T-helper 2 cell (primary cell): ENCODE measurements at places on chromosomes 7 and 10.

GRCh38 chr10:86967481-86967941 lies 771 bp upstream of the ADIRF start:
- no peak for DNase-seq

- peak; percentile 39 for DNase-seq
Measured at GRCh38 chr10:22927661-22928403, at the start of gene ARMC3. ARMC3 (plus strand) TSS chr10:22928053; CDS start chr10:22931997, 3,944 bp downstream.

DNA sequence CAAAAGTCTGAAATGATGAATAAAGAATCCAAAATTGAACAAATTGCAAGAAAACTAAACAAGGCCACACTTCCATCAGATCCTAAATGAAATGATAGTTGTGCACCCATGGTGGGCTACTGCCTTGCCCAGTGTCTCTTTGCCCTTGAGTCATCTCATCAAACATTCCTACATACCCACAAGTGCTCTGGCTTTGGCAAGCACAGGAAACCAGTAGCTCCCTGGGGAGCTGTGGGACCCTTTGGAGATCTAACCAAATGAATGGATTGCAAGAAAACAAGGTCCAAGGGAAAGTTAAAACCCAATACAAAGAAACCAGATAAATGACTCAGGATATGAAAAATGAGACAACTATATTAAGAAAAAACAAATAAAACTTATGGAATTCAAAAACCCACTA lies 129.8 kb upstream of the TMEM229A start:
- no peak for DNase-seq

DNA sequence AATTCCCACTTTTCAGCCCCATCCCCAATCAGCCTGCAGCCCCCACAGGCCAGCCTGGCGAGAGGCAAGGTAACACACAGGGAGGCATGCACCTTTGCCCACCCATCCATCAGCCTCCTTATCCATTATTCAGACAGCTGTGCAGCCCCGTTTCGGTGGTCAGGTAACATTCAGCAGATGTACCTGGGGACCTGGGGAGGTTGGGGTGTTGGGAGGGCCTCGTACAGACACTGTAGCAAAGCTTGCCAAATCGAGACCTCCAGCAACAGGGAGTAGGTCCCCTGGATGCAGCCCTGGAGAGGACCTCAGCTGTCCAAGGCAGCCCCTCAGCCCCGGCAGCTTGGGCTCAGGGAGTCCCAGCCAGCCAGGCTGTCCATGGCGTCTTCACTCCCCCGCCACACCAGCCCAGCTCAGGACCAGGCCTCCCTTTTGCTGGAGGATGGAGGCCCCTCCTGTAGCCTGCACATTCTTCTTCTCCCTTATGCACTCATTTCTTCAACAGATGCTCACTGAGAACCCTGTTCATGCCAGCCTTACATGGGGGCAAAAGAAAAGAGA lies 8.5 kb upstream of the DRGX start:
- DNase-seq: no peak

DNA sequence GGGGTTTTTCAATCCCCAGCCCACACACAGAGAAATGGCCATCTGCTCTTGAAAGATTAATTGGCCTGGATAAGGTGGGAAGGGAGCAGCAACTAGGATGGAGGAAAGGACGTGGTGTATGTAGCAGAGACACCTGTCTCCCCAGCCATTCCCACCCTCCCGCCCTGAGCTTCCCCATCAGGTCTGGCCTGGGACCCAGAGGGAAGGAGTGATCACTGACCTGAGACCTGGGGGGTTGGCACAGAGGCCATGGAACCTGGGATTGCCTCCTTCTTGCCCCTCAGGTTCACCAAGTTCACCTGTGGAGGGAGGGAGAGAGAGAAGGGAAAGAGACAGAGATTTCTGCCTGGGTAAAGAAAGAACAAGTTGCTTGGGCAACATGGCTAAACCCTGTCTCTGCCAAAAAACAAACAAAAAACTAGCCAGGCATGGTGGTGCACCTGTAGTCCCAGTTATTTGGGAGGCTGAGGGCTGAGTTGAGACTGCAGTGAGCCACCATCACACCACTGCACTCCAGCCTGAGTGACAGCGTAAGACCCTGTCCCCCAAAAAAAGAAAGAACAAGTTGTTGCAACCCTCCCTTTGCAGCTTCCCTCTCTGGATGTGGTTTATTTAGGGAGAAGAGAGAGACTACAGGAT lies 11.3 kb upstream of the TRPV6 start:
- DNase-seq: no peak

- DNase-seq: peak; percentile 1
Measured at GRCh38 chr10:27741173-27742091, 4.2 kb downstream of the MKX start.

- no peak for DNase-seq
Measured at GRCh38 chr7:47654672-47655298, 72.9 kb upstream of the TNS3 start.

GRCh38 chr10:65470986-65471385 lies 1454.8 kb upstream of the LRRTM3 start:
- DNase-seq: no peak

DNA sequence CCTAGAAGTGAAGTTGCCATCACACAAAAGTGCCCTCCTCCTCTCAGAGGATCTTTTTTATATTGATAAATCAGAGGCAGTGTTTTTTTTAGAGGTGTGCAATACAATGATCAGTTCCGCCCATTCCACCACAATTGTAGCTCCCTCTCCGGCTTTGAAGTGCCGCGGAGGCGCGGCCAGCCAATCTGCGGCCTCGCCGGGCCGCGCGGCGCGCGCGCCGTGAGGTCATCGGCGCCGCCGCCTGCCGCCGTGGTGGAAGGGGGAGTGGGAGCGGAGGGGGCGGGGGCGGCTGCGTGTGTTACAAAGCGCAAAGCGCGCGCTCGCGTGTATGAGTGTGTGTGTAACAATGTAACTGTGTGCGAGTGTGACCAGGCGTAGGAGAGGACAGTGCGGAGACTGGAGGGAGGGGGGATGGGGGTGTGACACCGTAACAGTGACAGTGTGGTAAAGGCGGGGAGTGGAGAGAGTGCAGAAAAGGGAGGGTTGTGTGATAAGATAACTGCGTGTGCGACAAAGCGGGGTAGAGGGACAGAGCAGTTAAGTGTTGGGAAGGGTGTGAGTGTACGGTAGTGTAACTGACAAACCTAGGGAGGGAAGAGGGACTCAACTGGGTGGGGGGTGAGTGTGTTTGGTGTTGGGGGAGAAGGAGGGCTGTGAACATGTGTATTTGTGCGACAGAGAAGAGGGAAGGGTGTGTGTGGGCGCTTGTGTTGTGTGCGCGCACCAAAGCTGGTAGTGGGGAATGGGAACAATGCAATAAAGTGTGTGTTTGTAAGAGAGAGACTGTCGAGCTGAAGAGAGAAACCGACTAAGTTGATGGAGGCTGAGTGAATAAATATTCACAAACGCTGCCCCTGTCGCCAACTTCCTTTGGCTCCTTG lies at the start of gene SP8:
Gene SP8 (minus strand): TSS at position 108 of the 881 bp plus-strand sequence. CDS start 88 bp downstream, at position 20.
- DNase-seq: no peak

DNA sequence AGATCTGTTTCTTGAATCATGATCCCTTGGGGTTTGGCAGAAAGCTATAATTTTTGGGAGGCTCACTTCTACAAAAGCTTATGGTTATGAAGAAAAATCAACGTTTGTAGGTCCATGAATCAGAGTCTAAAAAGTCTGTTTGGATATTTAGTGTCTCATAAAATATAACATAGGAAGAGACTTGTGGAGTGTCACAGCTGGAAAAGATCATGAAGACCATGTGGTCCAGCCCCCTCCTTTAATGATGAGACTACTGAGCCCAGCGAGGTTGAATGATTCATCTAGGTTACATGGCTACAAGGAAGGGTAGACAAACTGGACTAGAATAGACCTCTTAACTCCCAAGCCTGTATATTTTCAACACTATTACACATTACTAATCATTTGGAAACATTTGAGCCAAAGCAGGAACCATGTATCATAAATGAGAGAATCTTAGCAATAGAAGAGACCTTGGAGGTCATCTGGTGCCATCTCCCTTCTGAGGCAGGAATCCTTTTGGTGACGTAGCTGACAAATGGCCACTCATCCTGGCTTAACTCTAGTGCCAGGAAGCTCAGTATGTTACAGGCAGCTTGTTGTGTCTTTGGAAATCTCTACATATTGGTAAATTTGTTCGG lies 152.5 kb downstream of the CREB5 start:
- DNase-seq: no peak

DNA sequence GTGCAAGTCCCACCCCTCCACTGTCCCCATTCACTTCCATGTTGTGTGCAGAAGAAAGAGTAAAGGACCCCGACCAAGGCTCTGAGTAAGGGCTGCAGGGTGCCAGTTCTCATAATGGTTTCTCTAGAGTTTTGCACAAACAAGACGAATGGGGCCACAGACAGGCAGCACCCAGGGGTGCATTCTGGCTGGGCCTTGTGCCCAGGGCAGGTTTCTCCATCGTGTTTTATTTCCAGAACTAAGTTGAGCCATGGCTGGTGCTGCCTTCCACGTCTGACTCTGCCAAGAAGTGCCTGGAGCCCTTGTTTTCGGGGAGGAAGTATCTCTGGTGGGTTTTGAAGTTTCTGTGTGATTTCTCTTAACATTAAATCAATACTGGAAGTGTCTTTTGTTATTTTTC lies 95.0 kb upstream of the SDK1 start:
- no peak for DNase-seq

DNA sequence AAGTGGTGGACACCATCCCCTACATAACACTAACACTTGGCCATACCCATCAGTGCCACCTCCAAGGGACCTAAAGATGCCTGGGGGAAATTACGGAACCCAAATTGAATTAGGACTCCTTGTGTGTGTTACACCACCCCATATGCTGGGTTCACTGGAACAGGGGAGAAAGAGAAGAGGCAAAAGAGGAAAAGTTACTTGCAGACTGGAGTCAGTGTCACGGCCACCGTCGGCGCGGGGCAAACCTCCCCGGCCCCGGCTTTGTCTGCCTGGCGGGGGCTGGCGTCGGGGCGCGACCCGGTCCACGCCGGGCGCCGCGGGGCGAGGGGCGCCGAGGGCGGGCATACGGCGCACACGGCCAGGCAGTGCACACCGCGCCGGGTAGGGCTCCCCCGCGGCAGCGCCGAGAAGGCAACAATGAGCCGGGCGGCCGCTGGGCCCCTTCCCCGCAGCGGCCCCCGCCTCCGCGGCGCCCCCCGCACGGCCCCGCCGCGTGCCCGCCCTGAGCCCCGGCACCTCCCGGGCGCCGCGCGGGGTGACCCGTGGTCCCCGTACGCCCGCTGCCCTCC lies 171.1 kb downstream of the FAM107B start:
- DNase-seq: no peak

DNA sequence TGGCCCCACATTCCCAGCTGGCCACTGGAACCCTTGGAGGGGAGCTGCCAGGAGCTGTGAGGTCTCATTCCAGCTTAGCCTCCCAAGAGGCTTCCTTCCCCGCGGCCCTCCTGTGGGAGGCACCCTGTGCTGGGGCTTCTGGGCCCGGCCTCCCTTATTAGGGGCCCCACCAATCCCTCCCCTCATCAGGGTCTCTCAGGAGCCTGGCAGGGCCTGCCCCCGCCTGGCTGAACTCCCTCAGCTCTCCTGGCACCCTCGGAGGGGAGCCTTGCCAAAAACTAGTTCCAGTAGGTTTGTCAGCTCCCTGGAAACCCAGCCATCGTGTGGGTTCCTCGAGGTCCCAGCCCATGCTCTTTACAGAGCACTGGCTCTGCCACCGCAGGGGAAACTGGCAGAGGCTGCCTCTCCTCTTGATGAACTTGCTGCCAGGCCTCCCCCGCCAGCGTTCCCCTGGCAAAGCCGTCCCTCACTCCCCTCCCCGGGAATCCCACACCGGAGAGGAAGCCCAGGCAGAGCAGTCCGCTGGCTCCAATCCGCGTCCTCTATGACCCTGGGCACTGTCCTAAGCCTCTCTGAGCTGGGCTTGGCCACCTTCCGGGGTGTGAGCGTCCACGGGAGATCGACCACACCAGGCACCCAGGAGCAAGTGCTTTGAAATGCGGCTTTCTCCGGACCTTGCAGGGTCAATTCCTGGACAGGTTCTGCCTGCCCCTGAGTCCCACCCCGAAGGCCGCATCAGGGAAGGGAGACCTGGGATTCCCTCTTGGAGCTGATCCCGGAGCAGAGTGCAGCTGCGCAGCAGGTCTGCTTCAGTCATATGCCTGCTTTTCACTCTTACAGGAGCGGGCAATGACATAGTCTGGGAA lies 139.8 kb downstream of the ARHGAP22 start:
- DNase-seq: no peak

- DNase-seq: no peak
Measured at GRCh38 chr10:43814663-43815062, 166.0 kb upstream of the ZNF32 start.

- DNase-seq: no peak
Measured at GRCh38 chr7:142703655-142704305, 45.5 kb upstream of the PRSS1 start.

DNA sequence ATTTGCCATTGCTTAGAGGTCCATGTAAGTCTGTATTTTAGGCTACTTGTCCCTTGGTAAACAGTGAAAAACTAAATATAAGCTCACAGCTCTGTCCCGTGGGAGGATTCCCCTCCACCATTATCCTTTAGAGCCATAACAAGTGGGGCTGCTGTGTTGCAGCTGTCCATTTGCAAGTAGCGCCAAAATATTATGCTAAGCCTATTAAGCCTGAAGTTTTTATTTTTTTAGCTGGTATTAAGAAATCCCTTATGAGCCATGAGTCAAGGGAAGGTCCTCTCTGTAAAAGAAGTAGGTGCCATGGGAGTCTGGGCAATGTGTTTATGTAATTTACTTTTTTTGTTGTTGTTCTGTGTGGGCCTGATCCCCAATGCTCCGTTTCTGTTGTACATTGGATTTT lies 183.9 kb downstream of the THSD7A start:
- no peak for DNase-seq

DNA sequence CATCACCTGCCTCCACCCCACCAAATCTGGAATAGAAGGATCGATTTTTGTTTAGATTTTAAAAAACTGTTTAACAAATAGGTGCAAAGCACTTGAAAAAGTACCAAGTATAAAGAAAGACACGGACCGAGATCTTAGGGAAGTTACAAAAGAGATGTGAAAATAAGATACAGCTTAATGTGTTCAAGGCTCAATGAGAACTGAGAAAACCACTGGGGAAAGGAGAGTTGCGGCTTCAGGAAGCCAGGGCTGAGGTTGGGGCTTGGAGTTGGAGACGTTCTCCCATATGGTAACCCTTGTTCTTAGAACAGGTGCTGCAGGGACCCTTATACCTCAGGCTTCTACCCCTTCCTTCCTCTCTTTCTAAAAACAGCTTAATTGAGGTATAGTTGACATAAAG lies 140.2 kb downstream of the FANK1 start:
- DNase-seq: no peak

DNA sequence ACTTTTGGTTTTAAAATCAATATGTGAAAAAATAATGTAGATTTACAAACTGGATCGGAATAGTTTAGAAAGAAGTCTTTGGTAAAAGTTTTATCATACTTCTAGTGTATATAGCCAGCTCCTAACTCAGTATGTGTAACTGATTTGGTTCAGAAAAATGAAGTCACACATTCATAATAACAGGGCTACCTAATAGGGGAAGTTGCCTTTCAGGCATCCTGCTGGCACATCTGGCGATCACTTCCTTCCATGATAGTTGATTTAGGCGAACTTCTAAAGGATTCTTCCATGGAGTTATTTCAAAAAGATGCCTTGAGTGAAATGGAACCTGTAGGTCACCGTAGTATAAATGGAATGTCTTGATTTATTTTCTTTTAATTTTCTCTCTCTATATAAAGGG lies 69.1 kb downstream of the SHH start:
- DNase-seq: no peak
